ENCODE measurements at places on chromosomes 4 and X. TPM values are rescaled to one million over a fixed set of nuclear protein-coding genes. Genes with fewer than 3 reads are reported as not detected.

The AKAP14 gene
- polyA plus RNA-seq = 0.38 TPM

GRCh38 chr4:155408796-155409195 is 32.0 kb upstream of the MAP9 start:
- no peak for DNase-seq

The NIPAL1 gene
- 0.15 TPM for polyA plus RNA-seq

The CXCL11 gene
- polyA plus RNA-seq = 1.1 TPM

DNA sequence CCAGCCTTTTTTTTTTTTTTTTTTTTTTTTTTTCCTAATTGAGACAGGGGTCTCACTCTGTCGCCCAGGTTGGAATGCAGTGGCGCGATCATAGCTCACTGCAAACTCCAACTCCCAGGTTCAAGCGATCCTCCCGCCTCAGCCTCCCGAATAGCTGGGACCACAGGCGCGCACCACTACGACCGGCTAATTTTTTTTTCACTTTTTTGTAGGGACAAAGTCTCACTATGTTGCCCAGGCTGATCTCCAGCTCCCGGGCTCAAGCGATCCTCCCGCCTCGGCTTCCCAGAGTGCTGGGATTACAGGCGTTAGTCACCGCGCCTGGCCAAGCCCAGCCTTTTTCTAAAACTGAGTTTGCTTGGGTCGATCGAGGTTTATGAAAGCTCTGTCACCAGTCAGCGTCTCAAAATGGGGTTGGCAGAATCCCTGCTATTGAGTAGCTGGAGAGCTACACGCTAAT is 1.3 kb upstream of the OTUD5 start:
- peak; percentile 52 for DNase-seq

The MAGEC1 gene
- 0.05 TPM for polyA plus RNA-seq

- no peak for DNase-seq
Observed at GRCh38 chr4:117626664-117627063, 407.6 kb upstream of the NDST3 start.

DNA sequence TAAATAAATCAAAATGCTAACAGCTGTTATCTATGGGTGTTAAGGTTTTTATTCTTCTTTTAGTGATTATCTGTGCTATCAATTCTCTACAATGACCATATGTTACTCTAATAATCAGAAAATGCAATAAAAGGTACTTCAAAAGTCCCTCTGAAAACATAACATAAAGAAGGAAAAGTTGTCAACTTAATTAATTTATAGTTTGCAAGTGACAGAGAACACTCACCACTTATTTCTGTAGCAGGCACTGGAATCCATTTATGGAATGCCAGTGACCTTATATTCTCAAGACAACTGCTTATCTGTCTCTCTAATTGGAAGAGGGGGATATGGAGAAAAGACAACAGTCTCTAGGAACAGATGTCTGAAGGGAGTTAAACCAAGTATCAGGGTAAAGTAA is 25.6 kb upstream of the PLS3 start:
- no peak for DNase-seq

The DUX4 gene
- not detected for polyA plus RNA-seq

DNA sequence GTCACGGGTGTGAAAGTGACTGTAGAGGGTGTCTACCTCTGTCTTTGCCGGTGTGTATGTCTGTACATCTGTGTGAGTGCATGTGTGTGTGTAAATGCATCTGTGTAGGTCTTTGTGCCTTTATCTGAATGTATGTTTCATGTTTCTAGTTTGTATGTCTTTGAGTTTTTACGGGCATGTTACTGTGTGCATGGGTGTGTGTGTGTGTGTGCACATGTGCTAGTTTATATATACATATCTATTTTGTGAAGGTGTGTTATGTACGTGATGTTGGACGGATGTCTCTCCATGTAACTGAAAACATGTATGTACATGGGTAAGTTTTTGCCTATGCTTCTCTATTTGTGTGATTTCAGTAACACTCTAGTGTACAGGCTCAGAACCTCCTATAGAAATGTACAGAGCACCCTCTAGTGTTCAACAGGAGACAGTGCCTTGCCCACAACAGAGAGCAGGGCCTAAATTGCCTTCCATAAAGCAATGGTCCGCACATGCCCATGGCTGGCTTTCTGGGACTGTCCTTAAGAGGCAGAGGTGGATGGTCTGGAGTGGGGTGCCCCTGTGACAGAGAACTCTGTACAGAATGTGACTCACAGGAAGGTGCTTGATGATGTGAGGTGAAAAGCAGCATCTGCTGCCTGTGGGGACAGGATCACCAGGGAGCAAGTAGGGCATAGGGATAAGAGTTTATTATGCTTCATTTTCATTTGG is 343.5 kb downstream of the RAPGEF2 start:
- DNase-seq = no peak

- no peak for DNase-seq
Observed at GRCh38 chr4:94944726-94945125, 187.0 kb downstream of the BMPR1B start.

- DNase-seq = no peak
Observed at GRCh38 chr4:186416451-186417060, 138.8 kb downstream of the MTNR1A start.

DNA sequence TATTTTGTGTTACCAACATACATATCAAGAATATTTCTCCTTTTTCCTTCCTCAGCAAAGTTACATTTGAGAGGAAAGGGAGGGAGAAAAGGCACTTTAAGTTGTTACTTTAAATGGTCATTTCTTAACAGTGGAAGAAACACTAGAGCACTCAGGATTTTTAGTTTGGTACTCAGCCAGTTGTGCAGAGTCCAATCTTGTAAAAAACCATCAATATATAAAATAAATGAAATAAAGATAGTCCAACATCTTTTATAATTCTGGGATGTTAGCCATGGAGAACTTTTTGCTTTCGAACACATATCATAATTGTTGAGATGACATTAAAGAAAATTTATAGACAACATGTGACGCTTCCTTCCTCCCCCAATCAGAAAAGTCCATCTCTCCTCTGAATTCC is 253.8 kb downstream of the QDPR start:
- no peak for DNase-seq

DNA sequence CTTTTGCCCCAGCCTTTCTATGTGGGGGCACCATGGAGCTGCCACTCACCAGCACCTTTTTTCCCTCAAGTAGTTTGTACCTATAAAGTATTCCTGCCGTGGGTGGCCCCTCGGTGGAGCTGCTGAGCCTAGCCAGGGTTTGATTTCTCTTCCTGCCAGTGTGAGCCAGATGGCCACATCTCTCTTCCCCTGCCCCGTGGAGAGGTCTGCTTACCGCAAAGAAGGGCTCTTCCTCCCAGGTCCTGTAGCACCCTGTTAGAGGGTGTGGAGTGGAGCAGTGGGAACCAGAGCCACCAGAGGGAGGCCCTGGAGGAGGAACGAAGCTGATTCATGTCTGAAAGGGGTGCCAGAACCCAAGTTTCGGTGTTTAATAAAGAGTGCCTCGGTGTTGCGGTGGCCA is 95.4 kb downstream of the PTTG2 start:
- DNase-seq = no peak

- no peak for DNase-seq
Observed at GRCh38 chr4:107689912-107690587, 30.0 kb downstream of the PAPSS1 start.

GRCh38 chr4:109588176-109588575 is 28.1 kb downstream of the MCUB start:
- no peak for DNase-seq

Data from ovary (tissue), 10 donors.